ENCODE measurements at places on chromosomes 13 and 19.

- no peak for DNase-seq
These were observed 255.5 kb downstream of the KCTD12 start for GRCh38 chr13:76630629-76631230.

DNA sequence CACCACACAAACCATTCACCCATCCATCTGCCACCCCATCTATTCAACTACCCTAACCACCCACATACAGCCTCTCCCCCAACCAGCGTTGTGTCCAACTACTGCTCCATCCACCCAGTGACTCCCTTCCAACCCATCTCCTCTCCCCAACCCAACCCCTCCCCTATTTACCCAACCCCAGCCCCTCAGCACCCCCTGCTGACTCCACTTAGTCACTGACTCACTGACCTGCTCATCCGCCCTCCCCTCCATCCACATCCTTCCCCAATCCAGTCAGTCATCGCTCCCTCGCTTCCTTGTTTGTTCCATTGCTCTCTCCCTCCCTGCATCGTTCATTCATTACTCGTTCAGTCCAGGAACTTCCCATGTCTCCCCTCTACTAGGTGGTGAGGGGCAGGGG is 39.2 kb downstream of the KCNC3 start:
- DNase-seq: no peak

DNA sequence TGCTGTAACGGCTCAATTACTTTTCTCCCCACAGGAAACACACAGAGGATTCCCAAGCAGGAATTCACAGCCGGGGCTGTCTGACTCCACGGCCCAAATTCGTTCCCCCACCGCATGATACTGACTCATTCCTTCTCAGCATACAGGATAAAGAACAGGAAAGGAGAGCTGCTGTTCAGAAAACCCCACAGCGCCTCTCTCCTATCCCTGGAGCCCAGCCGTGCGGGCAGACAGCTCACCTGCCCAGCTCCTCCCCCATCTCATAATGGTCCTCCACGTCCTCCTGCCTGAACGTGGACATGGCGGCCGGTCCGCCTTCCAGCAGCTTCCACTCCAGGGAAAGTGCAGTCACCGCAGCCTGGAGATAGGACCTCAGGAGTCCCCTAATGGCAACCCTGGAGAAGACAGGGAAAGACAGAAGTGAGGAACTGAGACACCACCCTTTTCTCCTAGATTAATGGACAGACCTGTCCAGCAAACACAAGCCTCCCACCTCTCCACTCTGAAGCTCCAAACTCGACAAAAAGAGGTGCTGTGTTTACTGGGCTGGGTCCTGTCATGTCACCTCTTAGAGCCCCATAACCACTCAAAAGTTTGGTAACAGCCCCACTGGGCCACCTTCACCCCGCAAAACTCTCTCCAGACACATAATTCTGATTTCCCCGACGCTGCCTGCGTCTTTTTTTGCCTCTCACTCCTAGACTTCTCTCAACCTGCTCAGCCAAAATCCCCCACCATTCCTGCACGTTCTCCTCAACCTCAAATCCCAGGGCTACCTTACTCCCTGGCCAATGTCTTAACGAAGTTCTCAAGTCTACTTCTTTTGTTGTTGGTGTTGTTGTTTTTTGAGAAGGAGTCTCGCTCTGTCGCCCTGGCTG is 1.2 kb downstream of the DAPK3 start:
- peak; percentile 96 for DNase-seq

- no peak for DNase-seq
These were observed 2213.9 kb upstream of the PCDH20 start for GRCh38 chr13:63629591-63629990.

GRCh38 chr19:1206864-1207450 is 1.4 kb downstream of the STK11 start:
- no peak for DNase-seq

DNA sequence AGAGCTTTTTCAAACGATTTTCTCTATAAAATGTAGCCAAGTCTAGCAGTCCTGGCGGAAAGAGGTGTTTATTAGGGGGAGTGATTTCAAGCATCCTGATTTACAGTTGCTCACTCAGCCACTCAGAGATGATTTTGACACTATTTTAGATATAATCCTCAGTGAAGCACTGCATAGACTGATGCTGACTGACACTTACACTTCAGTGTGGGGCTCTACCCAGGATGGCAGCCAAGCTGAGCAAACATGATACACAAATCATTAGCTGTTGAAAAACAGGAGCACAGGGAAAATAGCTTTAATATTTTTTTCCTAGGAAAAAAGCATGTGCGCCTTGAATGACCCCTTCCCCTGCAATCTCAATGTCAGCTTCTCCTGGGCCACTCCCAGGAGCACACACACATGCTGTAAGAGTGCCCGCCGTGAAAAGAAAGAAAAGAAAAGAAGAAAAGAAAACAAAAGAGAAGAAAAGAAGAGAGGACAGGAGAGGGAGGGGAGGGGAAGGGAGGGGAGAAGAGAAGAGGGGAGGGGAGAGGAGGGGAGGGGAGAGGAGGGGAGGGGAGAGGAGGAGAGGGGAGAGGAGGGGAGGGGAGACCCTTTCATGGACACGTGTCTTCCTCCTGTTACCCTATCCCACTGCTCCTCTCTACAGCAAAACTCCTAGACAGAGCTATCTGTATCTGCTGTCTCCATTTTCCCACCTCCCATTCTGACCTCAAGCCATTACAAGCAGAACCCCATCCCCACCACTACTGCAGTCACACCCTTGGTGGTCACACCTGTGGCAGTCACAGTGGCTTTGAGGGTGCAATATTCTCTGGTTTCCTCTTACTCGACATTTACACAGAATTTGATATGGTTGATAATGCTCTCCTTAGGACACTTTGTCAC is 36.4 kb downstream of the RCBTB2 start:
- DNase-seq: no peak
